Suppressor macrophage (primary cell): ENCODE measurements at places on chromosomes 1 and 21.

DNA sequence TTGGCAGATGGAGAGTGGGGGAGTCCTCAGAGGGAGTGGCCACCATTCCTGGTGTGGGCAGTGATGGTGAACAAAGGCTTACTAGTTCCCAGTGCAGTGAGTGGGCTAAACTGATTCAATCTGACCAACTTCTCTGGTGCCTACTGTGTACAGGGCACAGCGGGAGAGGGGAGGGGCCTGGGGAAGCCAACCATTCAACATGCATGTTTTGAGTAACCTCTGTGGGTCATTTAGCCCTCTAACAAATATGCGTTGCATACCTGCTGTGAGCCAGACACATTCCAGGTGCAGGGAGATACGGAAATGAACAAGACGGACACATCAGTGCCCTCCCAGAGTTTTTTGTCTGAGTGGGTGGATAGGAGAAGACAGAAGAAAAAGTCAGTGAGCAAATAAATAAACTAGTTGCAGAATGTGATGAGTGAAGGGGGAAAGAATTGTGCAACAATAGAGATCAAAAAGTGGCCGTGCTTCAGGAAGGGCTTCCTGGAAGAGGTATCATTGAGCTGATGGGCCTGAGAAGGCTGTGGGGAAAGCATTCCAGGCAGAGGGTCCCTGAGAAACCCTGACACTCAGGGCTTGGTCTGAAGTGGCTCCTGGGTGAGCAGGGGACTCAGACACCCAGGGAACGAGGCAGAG is 78.8 kb downstream of the EPHB2 start:
- no peak for DNase-seq

GRCh38 chr1:76219366-76219818 is 144.8 kb downstream of the ST6GALNAC3 start:
- DNase-seq, result no peak

GRCh38 chr1:198179556-198179981 is 22.8 kb downstream of the NEK7 start:
- peak; percentile 18 for DNase-seq

DNA sequence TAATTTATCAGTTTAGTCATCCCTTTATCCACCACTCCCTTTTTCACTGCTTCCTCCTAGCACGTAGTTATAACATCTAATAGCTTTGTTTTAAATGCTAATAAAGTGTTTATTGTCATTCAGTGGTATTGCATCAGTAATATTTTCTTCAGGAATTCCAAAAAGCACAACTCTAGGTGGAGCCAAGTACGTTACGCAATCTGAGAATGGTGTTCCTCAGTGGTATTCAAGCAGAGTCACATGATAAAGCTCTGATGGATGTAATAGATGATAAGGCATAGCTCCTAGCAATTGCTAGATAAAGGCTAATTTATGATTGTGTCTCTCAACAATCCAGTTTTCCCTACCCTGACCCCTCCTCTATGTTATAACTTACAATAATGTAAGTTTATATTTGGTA is 494.6 kb upstream of the ADGRL4 start:
- no peak for DNase-seq
